A549 treated with CORT108297 at 1 μM for 4 hours (cell line): ENCODE measurements at places on chromosomes 4 and X. TPM values are rescaled to one million over a fixed set of nuclear protein-coding genes. Genes with fewer than 3 reads are reported as not detected.

The ADGRG4 gene
- not detected in 5 replicates for total RNA-seq

The PAGE5 gene
- not detected in 5 replicates for total RNA-seq

The KLHL4 gene
- 3.1 to 4.1 TPM (median 3.6 TPM) in 5 replicates for total RNA-seq

The MAGEB1 gene
- total RNA-seq: not detected in 5 replicates

The DDX53 gene
- not detected in 5 replicates for total RNA-seq

The PDGFRA gene
- 0.30 to 0.76 TPM (median 0.60 TPM) in 5 replicates for total RNA-seq

The CXCL6 gene
- total RNA-seq: 0.05 to 0.12 TPM (median 0.07 TPM) in 3 of 5 replicates, not detected in the others

The MAP3K15 gene
- 1.8 to 2.4 TPM (median 1.9 TPM) in 5 replicates for total RNA-seq

The NPY2R gene
- total RNA-seq: 0.02 to 0.06 TPM (median 0.03 TPM) in 5 replicates

The CABS1 gene
- total RNA-seq: not detected in 5 replicates

The BTK gene
- total RNA-seq: 0.10 to 0.18 TPM (median 0.15 TPM) in 5 replicates
